ENCODE measurements at places on chromosomes 2 and 18. TPM values are rescaled to one million over a fixed set of nuclear protein-coding genes. Genes with fewer than 3 reads are reported as not detected.

GRCh38 chr18:75363446-75364225 is 63.9 kb downstream of the SMIM21 start:
- DNase-seq: no peak

GRCh38 chr18:10681581-10682367 is 155.9 kb downstream of the NAPG start:
- DNase-seq: no peak

- DNase-seq: no peak
Observed at GRCh38 chr2:132871831-132872230, 201.8 kb upstream of the LYPD1 start.

DNA sequence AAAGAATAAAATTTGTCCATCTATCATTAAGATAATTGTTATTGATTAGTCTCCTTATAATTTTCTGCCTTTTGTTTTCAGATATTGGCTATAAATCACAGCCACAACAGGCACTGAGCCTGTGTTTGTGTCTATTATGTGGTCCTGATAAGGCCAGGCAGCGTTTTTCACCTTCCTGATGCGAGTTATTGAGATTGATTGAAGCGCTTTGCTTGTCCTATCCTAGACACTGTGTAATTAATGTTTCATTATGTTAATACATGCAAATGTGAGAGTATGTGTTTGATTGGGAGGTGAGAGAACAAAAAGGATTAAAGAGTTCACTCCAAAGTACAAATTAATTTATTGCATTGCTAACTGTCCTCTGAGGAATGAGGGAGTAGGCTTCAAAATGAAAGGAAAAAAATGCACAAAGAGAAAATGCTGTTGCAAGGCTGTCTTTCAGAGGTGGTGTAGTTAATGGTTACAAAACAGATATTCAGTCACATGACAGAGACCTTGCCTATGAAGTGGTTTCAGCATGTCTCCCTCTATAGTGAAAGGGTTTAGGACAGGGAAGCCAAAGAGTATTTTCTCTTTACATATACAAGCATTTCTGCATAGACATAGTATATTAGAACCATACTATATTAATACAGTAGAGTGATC is 391.1 kb downstream of the DCC start:
- no peak for DNase-seq

DNA sequence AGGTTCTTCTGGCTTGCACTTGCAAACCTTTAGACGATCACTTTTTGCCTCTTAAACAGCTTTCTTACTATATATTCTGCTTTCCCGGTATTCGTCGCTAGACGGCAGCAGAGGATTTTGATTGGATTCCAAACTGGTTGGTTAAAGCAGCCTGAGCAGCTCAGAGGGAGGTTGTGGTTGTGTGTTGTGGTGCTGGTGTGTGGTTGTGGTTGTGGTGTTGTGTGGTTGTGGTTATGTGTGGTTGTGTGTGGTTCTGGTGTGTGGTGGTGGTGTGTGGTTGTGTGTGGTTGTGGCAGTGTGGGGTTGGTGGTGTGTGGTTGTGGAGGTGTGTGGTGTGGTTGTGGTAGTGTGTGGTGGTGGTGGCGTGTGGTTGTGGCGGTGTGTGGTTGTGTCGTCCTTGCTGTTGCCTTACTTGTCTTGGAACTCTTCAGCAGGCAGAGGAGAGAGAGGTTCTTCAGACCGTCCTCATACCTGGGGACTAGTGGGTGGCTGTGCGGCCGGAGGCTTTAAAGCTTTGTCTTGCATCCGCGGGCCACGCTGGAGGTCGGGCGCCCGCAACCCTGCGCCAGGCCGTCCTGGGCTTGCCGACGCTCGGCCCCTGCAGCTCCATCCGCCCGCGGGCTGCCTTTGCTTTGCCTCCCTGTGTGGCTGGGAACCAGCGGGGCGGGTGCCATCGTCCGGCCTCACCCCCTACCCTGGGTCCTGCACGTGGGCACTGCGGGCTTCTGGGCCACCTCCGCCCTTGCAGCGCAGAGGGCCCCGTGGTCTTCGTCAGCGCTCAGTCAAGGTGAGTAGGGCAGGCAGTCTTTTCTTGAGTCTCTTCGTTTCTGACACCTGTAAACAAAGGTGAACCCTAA is 190.8 kb downstream of the ARHGAP28 start:
- DNase-seq: peak; percentile 58

Gene ZNF516
- total RNA-seq: 12.2 TPM

Gene MAB21L4
- 0.59 TPM for total RNA-seq

- no peak for DNase-seq
Observed at GRCh38 chr2:98948956-98949739, 13.1 kb upstream of the CRACDL start.

GRCh38 chr2:231512222-231512621 is 18.0 kb downstream of the NMUR1 start:
- no peak for DNase-seq

DNA sequence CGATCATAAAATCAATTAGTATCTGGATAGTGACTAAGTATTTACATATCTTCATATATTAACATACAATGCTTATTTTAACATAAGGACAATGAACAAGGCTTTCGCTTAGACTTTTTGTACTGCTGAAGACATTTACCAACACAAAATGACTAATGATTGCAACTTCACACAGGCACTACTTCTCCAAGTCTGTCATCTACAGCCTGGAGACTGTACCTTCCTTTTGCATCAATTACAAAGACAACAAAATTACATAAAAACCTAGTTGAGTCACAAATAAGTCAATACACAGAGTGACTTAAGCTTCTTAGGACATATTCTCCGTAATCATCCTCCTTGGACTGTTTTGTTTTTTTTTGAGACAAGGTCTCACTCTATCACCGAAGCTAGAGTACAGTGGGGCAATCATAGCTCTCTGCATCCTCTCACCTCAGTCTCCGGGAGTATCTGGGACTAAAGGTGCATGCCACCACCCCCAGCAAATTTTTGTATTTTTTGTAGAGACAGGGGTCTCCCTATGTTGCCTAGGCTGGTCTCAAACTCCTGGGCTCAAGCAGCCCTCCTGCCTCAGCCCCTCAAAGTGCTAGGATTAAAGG is 15.9 kb downstream of the PUM2 start:
- DNase-seq: no peak
